Ascending aorta (tissue), 2 donors: ENCODE measurements at places on chromosomes 3 and 15.

- no peak for DNase-seq
- no peak overlapping the region for H3K27ac ChIP-seq
- H3K4me1 ChIP-seq: no peaks in the 10 kb centered on the region
- H3K36me3 ChIP-seq: no peaks in the 10 kb centered on the region
Observed at GRCh38 chr3:175335229-175335628, 476.1 kb downstream of the NAALADL2 start.

GRCh38 chr15:52481915-52482314 lies 46.8 kb downstream of the MYO5A start:
- DNase-seq: no peak
- no peak overlapping the region for H3K4me3 ChIP-seq
- no peaks in the 10 kb centered on the region for H3K27me3 ChIP-seq
- H3K36me3 ChIP-seq: no peaks in the 10 kb centered on the region
- H3K27ac ChIP-seq: no peak overlapping the region
- H3K4me1 ChIP-seq: no peaks in the 10 kb centered on the region

- no peak overlapping the region for H3K27ac ChIP-seq
- H3K4me1 ChIP-seq: no peaks in the 10 kb centered on the region
- H3K36me3 ChIP-seq: no peaks in the 10 kb centered on the region
- H3K4me3 ChIP-seq: no peak overlapping the region
- no peak for DNase-seq
Observed at GRCh38 chr15:80090879-80091503, 31.5 kb downstream of the ZFAND6 start.

DNA sequence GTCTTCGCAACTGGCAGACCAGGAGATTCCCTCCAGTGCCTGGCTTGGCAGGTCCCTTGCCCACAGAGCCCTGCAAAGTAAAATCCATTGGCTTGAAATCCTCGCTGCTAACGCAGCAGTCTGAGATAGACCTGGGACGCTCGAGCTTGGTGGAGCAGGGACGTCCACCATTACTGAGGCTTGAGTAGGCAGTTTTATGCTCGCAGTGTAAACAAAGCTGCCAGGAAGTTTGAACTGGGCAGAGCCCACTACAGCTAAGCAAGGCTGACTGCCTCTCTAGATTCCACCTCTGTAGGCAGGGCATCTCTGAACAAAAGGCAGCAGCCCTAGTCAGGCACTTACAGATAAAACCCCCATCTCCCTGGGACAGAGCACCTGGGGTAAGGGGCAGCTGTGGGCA lies 205.0 kb upstream of the MME start:
- H3K27ac ChIP-seq: no peak overlapping the region
- no peaks in the 10 kb centered on the region for H3K27me3 ChIP-seq
- H3K4me1 ChIP-seq: no peaks in the 10 kb centered on the region

DNA sequence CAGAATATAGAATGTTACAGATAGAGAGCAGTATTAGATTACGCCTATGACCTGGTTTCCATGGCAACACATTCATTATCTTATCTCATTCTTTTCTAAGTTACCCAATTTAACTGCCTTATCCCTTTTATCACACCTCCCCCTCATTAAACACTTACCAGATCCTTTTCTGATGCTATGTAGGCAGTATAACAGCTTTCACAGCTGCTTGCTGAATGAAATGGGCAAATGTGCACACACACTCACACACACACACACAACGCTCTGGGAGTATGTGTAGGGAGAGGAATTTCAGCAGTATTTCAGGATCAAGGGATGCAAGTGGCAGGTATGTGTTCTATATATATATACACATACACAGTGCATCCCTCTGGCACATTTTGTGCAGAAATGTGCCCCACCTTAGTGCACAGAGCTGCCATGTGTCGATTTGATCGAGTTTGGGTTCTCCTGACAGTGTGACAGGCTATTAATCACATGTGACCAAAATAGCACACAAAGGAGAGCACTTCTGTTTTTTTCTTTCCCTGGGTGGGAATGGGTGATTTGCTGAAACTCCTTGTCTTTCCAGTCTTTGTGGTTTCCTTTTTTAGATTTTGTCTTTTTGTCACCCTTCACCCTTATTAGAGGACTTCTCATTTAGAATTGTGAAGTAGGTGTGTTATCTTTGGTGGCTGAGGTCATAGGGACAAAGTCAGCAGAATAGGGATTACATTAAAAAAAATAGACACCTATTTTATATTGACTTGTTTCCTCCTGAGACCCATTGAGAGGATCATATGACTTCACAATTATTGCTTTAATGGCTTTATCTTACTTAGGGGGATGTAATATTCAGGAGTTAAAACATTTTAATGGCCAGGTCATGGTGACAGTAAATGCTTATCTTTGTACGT lies 553.7 kb downstream of the PDCD6IP start:
- no peak overlapping the region for H3K27ac ChIP-seq
- no peaks in the 10 kb centered on the region for H3K36me3 ChIP-seq
- H3K27me3 ChIP-seq: no peaks in the 10 kb centered on the region
- no peak for DNase-seq
- H3K4me1 ChIP-seq: no peaks in the 10 kb centered on the region
- no peak overlapping the region for H3K4me3 ChIP-seq

- no peak overlapping the region for H3K4me3 ChIP-seq
- H3K27me3 ChIP-seq: no peaks in the 10 kb centered on the region
- H3K4me1 ChIP-seq: peaks cover 14% of the 10 kb centered on the region
- peaks cover 13% of the 10 kb centered on the region for H3K36me3 ChIP-seq
- DNase-seq: no peak
Observed at GRCh38 chr3:71011565-71012287, 571.8 kb downstream of the FOXP1 start.

- no peaks in the 10 kb centered on the region for H3K27me3 ChIP-seq
- H3K4me1 ChIP-seq: peaks cover 48% of the 10 kb centered on the region
- peak; percentile 81 for DNase-seq
- peak overlapping the region; percentile 89 for H3K27ac ChIP-seq
- H3K4me3 ChIP-seq: no peak overlapping the region
Observed at GRCh38 chr15:92803852-92804609, 96.1 kb upstream of the CHD2 start.

DNA sequence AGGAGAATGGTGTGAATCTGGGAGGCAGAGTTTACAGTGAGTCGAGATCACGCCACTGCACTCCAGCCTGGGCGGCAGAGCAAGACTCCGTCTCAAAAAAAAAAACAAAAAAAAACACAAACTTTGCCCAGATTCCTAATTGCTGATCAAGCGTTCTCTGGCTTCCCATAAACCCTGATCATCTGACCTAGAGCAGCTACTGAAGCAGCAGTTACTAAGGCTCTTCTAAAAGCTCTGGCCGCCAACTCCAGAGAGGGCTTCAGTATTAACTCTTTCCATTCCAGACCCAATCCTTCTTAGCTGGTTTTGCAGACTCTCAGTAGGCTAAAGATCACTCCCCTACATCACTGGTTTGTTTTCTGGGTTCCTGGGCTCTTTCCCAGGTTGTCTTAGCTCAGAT lies 201.6 kb downstream of the IGSF11 start:
- H3K4me1 ChIP-seq: no peaks in the 10 kb centered on the region
- no peak for DNase-seq
- H3K27ac ChIP-seq: no peak overlapping the region
- H3K27me3 ChIP-seq: no peaks in the 10 kb centered on the region
